ENCODE measurements at places on chromosomes 12 and 14.

GRCh38 chr12:107326237-107326636 is 232.9 kb upstream of the CRY1 start:
- no peak for DNase-seq

DNA sequence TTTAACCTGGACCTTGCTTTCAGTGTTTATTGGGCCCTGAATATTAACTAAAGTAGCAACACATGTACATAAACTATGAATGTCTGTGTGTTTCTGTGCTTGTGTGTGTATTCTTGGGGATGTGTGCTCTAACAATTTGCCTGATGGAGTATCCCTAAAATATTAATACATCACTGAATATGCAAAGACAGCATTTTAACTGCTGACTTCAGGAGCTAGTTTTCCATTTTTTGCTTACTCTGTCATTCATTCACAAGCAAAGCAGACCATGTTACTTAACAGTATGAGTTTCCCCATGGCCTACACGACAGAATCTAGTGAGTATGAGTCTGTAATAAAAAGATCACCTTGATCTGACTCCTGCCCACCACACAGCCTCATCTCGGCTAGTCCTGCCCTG is 402.8 kb downstream of the BCAT1 start:
- no peak for DNase-seq

- DNase-seq, result peak; percentile 44
Observed at GRCh38 chr12:103929784-103930033, 501 bp upstream of the HSP90B1 start.

DNA sequence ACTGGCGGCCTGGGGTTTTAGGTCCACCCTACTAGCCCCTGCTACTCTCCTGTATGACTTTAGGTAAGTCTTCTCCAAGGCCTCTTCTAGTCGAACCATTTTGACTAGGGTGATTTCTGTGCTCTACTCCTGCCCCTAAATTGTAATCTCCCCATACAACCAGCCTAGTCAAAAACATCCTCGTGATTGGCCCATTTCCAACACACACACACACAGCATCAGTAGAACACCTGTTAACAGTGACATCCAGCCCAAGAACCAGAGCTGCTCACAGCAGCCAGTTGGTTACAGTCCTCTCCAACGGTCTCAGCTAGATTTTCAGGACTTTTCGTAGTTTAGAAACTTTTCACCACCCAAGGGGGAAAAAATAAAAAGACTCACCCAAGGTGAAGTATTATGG is 30.9 kb downstream of the NT5DC3 start:
- DNase-seq, result no peak

GRCh38 chr12:41604830-41605229 is 416.7 kb downstream of the PDZRN4 start:
- DNase-seq, result no peak

DNA sequence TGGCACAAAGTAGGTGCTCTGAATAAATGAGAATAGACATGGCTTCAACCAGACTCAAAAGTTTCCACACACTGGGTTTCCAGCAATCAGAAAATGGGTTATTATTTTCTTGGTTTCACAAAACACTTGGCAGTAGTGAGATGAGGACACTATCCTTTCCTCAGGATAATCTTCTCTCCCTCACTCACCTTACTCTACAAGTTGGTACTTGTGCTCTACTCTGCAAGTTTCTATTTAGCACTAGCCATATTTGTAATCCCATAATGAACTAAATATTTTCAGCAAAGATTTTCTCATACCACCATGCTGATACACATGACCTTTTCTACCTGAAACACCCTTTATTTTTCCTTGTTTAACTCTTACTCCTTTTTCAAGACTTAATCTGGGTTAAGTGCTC is 137.7 kb downstream of the FOXA1 start:
- no peak for DNase-seq

GRCh38 chr14:93065272-93065730 is 50.4 kb downstream of the ITPK1 start:
- DNase-seq, result no peak

DNA sequence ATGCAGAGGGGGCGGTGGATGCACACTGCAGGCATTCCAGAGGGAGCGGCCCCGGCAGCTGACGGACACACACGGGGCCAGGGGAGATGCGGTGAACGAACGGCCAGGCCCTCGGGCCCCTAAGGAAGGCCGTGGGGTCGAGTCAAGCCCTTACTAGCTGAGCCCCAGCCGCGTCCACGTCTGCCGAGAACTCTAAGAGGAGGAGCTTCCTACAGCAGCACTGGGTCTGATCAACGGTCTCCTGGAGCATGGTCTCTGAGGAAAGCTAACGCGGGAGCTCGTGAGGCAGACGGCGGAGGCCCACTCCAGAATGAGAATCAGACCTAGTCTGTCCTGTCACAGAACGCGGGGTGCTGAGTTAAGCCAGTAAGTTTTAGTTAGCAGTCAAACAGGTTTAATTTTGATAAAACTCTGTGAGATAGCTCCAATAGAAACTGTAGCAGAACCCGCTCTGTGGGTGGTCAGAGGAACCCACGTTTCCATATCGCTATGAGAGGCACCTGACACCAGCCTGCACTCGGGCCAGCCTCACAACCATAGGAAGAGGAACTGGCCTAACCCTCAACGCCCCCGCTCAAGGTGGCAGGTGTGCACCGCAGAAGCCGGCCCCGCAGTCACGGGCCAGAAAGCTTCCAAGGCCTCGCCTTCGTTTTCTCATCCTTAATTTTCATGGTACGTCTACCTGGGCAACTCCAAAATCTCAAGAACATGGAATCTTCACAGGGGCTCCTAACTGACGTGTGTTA is 55.5 kb downstream of the CDC42BPB start:
- DNase-seq, result no peak

DNA sequence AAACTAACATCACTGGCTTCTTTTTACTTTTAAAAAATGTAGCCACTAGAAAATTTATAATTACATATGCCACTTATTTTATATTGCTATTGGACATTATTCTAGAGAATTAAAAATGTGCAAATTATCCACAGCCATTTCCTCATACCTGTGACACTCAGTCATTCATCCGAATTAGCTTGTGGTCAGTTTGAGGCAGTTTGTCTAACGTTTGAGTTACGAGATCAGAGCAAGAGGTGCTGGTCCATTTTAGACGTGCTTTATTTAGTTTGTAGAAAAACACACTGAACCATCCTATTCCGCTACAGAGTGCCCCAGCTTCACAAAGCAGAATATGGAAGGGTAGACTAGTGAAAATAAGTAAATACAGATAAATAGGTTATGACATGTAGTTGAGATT is 513.0 kb downstream of the NRXN3 start:
- DNase-seq, result no peak

DNA sequence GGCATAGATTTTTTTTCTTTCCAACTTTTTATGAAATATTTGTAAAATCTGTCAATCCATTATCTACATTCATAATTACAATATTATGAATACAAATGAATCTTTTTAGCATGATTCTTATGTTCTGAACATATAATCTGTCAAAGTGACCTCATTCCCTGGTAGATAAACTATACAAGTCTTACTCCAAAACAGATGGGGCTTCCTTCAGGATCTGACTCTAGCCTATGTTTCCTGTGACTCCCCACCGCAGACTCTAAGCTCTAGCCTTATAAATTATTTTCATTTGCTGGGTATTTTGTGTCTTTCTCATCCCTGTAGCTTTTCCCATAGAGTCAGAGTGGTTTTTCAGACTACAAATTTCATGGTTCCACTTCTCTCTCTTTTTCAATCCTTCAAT is 202.1 kb upstream of the KITLG start:
- DNase-seq, result no peak

Data from AG04449 (cell line).